ENCODE measurements at places on chromosomes 2 and 18.

DNA sequence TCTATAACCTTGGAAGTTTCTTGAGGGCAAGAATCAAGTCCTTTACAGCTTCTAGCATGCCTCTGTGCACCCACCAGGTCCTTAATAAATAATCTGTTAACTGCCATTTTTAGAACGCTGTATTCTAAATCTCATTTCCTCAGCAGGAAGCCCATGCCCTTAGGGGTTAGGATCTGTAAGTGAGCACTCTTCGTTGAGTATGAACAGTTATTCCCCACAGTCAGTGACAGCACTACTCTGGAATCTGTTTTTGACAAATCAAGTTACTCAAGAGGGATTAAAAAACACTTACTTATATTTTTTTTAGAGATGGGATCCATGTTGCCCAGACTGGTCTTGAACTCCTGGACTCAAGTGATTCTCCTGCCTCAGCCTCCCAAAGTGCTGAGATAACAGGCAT, 14.6 kb downstream of the PAIP2B start:
- DNase-seq: no peak

DNA sequence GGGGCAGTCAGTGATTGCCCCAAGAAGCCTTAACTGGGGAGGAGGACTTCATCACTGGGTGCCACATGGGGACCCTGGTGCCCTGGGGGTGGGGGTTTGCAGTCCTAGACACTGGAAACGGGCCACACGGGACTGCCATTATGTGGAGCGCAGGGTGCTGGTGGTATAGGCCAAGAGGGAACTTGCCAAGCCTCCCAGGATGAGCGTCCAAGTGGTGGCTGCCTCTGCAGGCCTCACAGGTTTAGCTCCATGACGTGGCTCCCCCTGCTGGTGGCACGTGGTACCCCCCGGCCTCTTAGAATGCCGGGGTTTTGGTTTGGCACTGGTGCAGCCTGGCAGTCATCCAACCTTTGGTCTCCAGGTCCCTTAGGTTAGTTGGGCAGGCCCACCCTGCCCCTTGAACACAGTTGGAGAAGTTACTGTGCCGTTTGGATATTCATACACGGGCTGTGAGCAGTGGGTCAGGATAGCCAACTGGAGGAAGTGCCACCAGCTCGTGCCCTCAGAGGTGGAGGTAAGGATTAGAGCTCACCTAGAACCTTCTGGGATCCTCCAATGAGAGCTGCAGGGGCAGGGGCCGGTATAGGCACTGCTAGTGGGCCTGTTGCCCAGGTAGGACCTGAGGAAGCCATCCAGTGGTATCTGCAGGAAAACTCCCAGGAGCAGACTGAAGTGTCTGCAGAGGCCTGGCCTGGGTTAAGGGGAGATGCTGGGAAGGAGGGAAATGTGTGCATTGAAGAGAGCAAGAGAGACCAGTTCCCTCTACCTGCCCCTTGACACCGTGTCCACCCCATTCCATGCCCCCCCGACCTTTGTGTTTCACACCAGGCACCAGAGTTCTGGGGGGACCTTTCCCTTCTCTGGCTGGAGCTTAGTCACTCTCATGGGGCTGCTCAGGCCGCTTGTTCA, 5.7 kb downstream of the PTMA start:
- peak; percentile 62 for DNase-seq

DNA sequence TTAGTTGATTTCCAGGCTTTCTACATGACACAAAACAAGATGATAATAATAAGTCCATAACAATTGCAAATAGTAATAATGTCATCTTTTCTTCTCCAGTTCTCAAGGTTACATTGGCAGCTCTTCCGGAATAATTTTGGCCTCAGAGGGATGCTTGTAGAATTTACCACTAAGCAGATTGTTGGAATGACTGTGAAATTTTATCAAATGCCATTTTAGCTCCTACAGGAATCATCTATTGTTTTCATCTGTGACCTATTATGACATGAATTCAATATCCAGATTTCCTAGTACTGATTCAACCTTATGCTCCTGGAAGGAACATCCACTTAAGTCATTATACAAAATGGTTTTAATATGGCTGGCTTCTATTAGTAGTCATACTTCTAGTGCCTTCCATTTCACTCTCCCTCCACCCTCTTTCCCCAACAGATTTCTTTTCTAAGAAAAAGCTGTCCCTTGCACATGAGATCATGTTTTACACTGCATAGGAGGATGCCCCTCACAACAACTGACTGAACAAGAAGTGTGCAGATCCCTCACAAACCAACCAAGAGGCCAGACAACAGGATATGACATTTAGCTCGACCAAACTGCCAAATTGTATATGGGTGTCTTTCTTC, 200.0 kb downstream of the DNER start:
- no peak for DNase-seq

DNA sequence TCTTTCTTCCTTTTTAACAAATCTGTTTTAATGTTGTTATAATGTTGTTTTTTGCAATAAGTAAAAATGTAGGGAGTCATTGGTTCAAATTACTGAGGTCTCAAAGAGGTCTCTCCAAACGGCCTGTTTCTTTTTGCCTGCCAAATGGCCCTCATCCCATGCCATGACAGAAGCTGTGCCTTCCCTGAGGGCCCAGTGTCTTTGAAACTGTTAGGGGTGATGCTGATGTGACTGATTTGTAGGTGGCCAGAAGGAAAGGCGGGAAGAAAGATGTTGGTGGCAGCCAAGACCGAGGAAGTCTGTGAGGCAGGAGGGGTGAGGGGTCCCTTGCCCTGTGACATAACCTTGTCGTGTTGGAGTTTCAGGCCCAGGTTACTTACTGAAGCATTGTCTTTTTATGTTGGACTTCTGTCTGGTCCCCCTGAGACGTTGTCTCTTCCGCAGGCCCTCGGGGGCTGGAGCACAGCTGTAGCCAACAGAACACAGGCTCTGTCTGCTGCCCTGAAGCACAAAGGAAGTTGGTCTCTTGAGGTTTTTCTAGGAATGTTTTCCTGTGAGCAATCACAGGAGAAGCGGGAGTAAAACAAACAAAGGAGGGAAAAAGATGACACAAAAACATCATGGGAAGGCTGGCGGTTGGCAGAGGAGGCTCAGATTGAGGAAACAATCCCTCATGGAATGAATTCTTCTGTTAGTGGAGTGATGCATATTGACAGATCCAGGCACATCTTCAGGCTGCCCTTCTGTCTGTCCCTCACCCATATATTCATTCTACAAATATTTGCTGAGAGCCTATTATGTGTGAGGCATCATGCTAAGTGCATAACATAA, 4.9 kb upstream of the ST3GAL5 start:
- DNase-seq: peak; percentile 23

DNA sequence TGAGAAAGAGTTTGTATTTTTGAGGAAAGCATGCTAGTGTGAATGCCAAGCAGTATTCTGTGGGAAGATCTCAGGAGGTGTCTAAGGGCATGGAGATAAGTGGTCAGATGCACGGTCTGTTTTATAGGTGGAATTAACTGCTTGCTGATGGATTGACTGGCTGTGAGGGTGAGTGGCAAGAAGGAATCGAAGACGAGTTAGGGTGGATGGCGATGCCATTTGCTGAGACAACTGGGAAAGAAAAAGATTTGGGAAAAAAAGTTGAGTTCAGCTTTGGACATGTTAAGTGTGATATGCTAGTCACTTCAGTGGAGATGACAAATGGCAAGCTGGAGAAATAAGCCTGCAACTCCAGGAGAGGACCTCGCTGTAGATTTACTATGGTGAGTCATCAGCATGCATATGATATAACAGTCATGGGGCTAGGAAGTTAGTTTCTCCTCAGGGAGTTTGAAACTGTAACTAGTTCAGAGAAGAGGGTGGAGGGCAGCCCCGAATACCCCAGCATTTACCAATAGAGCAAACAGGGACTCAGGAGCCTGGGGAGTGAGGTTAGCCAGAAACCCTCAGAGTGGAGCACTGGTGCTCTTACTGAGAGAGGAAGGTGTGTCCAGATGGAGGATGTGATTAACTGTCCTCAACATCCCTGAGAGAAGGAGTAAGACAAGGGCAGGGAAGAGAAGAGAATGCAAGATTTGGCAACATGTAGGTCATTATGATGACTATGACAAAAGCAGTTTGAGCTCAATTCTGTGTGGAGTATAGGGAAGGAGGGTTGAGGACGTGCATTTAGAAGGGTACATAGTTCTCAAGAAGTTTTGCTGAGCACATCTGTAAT, 2.0 kb upstream of the HK2 start:
- DNase-seq: no peak

DNA sequence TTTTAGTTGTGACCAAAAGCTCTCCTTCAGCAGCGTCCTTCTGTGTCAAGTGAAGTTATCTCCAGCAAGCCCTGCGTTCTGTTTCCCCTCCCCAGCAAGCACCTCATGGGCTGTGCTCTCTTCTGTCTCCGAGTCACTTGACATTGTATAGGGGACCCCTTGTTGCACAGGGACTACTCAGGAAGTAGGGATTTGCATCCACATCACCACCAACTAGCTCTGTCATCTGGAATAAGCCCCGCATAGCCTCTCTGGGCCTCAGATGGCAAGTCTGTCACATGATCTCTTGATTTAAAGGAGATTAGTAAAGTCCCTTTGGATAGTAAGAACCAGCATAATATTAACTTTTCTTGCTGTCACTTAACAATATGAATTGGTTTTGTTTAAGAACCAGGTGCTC, 32.0 kb upstream of the STPG4 start:
- DNase-seq: no peak
